Right lobe of liver (tissue), 6 donors: ENCODE measurements at places on chromosomes 11 and 22. TPM values are rescaled to one million over a fixed set of nuclear protein-coding genes. Genes with fewer than 3 reads are reported as not detected.

DLG2 gene
- total RNA-seq: 2.9 TPM

E2F8 gene
- 0.73 TPM for total RNA-seq

GRCh38 chr11:14417617-14418374, 58.8 kb upstream of the RRAS2 start:
- no peak for DNase-seq

- no peak for DNase-seq
Measured at GRCh38 chr11:34240150-34240494, 117.7 kb downstream of the ABTB2 start.

- no peak for DNase-seq
Measured at GRCh38 chr11:74330075-74330858, 18.8 kb upstream of the P4HA3 start.

- no peak for DNase-seq
Measured at GRCh38 chr11:46387919-46388618, 3.5 kb downstream of the CHRM4 start.

- no peak for DNase-seq
Measured at GRCh38 chr22:29093501-29094300, 20.9 kb downstream of the KREMEN1 start.

- DNase-seq: no peak
Measured at GRCh38 chr11:79044201-79044600, 396.6 kb downstream of the TENM4 start.

- DNase-seq: peak; percentile 19
Measured at GRCh38 chr11:2685051-2685450, 14.7 kb downstream of the KCNQ1OT1 start.

DNA sequence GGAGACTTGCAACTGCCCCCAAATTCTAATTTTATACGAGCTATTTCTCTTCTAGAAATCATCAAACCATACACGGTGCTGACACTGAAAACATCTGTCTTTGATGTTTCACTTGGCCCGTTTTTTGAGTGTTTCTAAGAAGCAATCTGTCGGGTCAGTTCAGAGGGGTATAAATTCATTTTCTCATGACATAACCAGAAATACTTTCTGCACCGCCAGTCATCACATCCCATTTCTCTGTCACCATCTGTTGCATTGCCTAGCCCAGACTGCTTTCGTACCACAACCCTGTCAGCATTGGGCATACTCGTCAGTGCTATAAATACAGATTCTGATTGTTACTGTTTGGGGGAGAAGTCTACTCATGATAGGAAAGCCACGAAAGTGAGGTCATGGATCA, 63.1 kb upstream of the CCDC90B start:
- no peak for DNase-seq

GRCh38 chr11:122181372-122181771, 65.4 kb upstream of the BLID start:
- DNase-seq: no peak
